Stimulated activated CD4-positive, alpha-beta T cell treated with anti-CD3 and anti-CD28 coated beads, TNF-alpha, amount 100 ng/mL, for 24 hours (primary cell): ENCODE measurements at places on chromosomes 4 and X.

DNA sequence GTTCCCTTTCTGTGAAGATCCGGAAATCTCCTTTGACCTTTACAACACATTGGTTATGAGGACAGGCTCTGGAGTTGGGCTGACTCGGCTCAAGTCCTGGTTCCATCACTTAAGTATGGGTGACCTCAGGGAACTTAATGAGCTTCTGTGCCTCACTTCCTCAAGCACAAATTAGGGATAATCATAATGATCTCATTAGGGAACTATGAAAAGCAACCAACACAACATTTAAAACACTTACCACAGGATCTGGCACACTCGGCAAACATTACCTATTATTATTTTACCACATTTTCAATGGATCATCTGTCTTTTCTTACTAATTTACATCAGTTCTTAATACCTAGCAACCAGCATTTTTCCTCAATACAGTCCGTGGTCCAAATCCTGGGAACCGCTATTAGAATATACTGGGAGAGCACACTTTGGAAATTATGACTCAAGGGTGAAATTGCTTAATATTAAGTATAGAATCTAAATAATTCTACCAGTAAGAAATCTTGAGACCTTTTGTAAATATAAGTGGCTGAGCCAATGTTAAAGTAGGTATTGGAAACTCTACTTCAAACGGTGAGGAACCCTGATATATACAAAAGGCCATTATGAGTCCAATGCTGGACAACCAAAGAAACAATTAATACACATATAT lies 19.6 kb downstream of the ADGRA3 start:
- DNase-seq = no peak

GRCh38 chrX:17738737-17739535 lies 1.6 kb downstream of the SCML1 start:
- DNase-seq = no peak

- no peak for DNase-seq
Measured at GRCh38 chrX:44974451-44974850, 101.5 kb downstream of the KDM6A start.

DNA sequence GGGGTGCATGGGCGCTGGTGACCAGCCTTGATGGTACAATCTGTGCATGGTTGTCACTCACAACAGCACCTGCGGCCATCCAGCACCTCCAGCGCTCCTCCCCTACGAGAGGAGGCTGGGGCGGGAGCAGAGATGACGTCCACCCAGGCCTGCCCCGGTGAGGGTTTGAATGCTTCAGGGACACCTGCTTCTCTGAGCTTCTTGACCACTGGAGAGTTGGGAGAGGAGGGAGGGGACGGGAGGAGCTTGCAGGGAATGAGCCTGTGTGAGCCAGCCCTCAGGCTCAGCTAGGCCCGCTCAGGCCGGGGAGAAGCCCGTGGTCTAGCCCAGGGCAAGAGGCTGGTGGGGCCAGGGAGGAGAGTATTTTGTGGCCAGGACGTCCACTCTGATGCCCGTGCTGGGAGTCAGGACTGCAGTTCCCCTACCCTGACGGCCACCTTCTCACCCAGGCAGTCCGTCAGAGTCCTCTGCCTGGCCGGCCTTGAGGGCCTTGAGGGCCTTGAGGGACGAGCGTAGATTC lies 59.2 kb downstream of the CPZ start:
- DNase-seq = no peak

DNA sequence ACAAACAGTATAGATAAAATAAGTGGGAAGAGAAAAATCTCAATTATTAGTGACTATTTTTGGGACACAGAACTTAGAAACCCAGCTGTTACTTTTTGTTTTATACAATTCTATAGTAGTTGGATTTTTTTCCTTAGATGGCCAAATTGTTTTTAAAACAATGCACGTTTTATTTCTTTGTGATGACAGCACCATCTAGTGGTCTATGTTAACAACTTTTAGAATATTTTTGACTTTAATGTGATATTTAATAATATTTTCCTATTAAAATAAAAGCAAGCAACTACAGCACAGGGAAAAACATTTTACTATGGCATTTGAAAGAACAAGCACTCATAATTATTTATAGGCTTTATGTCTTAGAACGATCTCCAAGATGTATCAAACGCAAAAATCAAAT lies 5.6 kb upstream of the SMIM31 start:
- no peak for DNase-seq

DNA sequence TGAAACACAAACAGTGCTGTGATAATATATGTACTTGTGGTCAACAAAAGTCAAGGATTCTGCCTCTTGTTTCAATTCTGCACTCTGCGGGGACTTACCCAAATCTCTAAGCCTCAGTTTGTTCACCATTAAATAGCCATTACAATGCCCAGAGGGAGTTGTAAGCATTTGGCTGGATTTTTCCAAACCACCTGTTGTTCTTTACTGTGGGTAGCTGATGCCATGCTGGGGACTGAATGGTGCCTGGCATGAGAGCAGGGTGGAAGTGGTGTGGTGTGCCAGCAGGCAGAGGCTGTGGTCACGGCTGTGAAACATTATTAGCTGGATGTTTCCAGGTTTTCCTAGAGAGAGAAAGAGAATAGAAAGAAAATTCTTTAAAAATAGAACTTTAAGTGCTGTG lies 60.7 kb upstream of the PAK3 start:
- no peak for DNase-seq

DNA sequence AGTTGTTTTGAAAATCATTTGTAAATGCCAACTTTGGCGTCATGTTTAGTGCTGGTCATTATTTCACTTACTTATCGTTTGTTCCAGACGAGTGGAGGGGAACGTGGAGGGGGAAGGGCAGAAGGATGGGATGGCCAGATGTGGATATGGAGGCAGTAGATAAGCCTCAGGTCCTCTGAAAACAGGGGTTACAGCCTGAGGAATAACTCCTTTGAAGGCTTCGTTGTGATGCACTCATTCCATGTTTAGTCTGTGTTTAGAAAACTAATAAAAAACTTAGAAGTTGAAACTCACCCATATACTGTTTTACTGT lies 1.1 kb downstream of the MOB1B start:
- no peak for DNase-seq

- DNase-seq = no peak
Measured at GRCh38 chr4:140906993-140907962, 151.1 kb upstream of the TBC1D9 start.

- DNase-seq = no peak
Measured at GRCh38 chr4:126727461-126727860, 905.3 kb upstream of the INTU start.

DNA sequence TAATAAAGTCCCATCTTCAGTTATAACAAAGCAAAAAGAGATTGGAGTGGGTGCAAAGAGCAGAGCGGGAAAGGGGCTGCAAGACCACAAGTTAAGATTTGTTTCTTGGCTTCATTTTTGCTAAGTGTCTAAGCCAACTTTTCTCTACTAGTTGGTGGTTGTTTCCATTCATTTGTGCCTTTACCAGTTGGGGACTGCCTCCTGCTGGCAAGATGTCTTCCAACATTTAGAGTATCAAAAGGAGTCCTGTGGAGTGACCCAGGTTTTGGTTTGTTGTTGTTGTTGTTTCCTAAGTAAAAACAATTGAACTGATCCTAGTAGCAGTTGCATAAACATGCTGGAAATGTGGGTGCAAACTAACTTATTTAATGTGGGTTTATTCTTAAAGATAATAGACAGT lies 121.1 kb downstream of the SPATA18 start:
- DNase-seq = no peak
